NCI-H2081 (cell line): ENCODE measurements at places on chromosomes 7 and 10.

DNA sequence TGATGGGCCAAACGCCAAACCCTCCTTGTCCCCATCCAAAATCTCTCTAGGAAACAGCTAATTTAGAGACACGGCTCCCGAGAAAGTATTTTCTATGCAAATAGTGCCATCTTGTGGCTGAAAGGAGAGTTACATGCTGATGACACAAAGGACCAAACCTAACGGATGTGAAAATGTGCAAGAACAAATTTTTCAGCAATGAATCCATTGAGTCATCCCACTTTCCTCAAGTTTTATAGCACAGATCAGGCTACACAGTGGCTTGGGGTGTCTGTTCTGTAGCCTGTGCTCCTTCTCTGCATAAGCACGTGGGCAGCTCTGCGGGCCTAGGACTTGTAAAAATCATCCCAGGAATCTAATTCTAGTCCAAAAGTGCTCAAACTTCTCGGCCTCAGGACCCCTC lies 154.8 kb upstream of the PRR15 start:
- peak; percentile 90 for DNase-seq

DNA sequence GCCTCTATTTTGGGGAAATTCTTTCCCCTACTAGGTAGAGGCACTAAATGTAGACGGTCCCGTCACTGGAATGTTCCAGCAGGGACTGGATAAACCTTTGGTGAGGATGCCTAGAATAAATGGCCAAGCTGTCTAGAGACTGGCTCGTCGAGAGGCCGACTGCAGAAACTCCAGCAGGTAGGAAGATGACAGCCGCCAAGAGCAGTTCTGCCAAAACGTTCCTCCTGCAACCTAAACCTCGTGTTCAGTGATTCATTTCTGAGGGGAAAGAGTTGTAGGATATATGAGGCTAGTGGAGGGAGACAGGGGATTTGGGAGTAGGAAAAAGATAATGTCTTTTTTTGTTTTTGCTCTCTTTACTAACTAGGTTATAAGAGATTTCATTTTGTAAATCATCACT lies 184.7 kb upstream of the GDF10 start:
- DNase-seq, result no peak

DNA sequence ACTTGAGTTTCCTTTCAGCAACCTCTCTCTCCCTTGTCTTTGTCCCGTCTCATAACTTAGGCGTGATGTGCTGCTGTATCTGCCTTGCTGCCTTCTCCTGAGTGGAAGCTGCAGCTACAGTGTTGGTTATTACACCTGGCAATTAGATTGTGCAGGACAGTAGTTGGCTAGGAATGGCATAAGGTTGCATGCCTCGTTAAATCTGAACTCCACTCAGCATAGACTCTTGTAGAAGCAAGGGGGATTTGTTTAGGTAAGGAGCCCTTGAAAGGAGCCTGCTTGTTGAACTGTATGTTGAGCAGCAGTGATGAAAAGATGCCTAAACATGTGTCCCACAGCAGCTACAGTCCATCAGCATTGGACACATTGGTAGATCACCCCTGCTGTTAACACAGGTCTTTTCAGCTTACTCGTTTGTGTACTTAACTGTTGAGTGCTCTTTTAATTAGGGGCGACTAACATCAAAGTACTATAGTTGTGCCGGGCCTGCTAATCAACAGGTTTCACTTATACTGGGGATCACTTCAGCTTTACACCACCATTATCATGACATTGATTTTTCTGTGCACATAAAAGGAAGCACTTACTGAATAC lies 225.0 kb downstream of the AUTS2 start:
- DNase-seq, result no peak

DNA sequence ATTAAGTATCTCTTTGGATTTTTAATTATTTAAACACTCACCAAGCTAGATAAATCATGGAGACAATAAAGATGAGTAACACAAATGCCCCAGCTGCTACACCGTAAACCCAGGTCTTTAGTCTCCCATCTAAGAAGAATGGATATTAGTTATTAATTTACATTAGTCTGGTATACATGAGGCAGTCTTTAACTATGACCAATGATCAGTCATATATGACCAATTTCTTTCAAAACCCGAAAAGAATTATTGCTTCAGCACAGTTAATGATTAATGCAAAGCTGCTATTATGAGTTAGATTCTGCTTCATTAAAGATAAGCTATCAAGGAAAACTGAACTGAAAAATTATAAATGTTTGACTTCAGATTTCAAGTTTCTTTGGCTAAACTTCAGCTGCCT lies 402.9 kb downstream of the PHF14 start:
- no peak for DNase-seq

DNA sequence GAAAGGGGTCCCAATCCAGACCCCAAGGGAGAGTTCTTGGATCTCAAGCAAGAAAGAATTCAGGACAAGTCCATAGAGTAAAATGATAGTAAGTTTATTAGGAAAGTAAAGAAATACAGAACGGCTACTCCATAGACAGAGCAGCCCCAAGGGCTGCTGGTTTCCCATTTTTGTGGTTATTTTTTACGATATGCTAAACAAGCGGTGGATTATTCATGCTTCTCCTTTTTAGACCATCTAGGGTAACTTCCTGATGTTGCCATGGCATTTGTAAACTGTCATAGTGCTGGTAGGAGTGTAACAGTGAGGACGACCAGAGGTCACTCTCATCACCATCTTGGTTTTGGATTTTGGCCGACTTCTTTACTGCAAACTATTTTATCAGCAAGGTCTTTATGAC lies 1033.4 kb downstream of the SORCS3 start:
- no peak for DNase-seq

DNA sequence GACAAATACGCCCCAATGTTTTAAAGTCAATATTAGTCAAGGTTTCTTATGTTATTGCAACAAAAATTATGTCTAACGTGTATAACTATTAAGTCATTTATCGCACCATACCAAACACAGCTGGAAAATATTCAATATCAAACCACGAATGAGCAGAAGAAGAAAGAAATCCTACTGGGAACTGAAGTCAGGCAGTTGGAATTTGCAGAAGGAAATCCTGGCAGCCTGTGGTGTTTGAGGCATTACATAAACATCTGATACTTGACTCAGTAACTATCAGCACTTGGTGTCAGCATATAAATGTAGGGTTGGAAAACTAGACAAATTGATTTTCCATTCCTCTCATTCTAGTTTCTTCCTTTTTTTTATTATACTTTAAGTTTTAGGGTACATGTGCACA lies 83.4 kb upstream of the NUPR2 start:
- no peak for DNase-seq

DNA sequence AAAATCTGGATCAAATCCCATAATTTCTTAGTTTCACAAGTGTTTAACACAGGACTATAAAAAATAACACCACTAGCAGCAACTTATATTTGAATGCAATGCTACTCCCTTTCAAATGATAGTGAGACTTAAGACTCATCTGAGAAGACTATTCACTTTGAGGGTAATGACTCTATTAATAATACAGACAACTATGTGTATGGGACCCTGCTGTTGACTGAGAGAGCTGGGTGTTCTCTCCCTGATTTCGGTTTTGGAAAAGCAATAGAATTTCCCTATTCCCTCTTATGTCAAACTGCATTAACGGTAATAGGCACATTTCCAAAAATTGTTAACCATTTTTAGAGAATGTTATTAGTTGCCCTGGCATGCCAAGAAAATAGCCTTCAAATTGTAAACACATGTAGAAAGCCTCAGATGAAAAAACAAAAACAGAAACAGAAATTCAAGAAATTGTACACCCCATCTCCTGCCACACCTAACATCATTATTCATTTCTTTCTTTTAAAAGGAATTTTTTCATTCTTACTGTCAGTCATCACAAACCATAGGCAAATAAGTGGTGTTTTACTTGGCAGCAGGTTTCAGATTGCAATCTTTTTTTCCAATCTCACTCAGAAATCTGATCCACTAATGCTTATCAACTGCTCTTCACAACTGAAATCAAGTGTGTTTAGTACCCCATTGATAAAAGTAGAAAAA lies 153.7 kb downstream of the TFPI2 start:
- DNase-seq, result no peak

DNA sequence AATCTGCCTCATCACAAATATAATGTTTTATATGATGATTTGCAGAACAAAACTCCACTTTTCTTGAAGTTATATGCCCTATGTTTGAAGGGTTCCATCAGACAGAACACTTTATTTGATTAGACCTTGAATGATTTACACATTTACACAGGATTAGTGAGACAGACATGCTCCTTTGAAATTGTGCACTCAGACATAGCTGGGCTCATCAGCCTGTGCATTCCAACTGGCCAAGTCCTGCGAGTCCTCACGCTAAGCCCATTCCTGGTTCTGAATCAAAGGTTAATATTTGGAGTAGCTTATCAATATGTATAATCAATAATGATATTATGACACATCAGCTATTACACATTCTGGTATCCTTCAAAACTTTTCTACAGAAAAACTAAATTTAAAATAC lies 173.6 kb downstream of the MBL2 start:
- DNase-seq, result no peak

DNA sequence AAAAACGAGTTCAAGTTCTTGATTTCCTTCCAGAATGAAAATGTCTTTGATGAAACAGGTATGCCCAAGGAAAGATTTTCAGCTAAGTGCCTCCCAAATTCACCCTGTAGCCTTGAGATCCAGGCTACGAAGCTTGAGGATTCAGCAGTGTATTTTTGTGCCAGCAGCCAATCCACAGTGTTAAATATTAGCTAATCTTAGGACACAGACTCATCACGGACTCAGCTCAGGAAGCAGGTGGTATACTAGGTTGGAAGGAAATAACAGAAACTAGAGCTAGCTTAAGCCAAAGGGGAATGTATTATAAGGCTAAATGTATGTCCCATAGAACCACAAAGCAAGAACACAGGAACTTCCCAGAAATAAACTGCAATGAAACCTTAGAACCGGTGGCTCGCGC lies 151.0 kb upstream of the PRSS1 start:
- DNase-seq, result no peak

GRCh38 chr7:2237109-2237602 lies 4.4 kb upstream of the MAD1L1 start:
- DNase-seq, result no peak

- DNase-seq, result no peak
Observed at GRCh38 chr7:107877731-107878382, 13.1 kb upstream of the DLD start.

GRCh38 chr10:6103591-6103990 lies 14.8 kb downstream of the RBM17 start:
- no peak for DNase-seq

DNA sequence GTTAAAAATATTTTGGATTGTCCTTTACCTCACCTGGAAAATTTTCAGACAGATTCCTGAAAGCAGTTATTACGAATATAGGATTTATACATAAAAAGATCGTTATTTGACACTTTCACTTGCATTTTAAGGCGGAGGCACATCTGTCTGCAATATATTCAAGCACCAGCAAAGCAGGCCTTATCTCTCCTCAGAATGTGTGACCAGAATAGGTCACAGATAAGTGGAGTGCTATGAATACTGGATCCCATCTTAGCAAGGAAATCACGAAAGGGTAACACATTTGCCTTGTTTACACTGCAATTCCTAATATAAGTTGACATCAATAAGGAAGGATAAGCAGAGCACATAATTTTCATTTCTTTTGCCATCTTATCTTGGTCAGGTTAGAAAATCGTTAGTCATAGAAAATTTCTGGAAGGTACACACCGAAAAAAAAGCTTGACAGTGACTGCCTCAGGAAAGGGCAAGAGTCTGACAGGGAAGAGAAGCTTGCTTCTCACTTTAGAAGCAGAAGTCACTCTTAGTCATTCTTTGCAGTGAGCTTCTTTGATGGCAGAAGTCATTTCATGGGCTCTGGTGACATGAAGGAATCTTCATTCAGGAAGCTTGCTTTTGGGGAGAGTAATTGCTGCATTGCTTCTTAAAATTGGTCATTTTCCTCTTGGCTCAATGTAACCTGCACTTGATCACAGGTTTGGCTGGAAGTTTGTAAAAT lies 98.1 kb upstream of the STK17A start:
- DNase-seq, result no peak

- DNase-seq, result no peak
Observed at GRCh38 chr7:48107926-48108472, 18.9 kb downstream of the UPP1 start.

DNA sequence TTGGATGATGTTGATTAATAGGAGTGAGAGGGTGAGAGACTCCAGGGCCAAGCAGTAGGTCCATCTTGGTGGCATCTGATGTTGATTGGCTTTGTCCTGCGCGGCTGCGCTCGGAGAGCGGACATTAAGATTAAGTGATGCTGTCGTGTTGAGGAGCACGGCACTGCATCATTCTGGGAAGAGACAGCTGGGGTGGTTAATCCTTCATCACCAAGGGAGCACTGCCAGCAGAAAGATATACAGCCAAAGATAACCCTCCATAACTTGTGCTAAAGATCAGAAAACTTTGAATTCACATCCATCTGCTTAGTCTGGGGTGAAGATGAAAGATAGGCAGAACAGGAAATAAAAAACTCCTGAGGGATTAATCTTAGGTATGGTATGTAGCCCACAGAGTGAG lies 208.3 kb downstream of the LRMDA start:
- DNase-seq, result no peak

- no peak for DNase-seq
Observed at GRCh38 chr10:44757551-44758205, 153.5 kb upstream of the TMEM72 start.

GRCh38 chr10:4768416-4768815 lies 57.6 kb upstream of the AKR1E2 start:
- no peak for DNase-seq

- no peak for DNase-seq
Observed at GRCh38 chr10:48632166-48632565, 27.3 kb upstream of the ARHGAP22 start.

DNA sequence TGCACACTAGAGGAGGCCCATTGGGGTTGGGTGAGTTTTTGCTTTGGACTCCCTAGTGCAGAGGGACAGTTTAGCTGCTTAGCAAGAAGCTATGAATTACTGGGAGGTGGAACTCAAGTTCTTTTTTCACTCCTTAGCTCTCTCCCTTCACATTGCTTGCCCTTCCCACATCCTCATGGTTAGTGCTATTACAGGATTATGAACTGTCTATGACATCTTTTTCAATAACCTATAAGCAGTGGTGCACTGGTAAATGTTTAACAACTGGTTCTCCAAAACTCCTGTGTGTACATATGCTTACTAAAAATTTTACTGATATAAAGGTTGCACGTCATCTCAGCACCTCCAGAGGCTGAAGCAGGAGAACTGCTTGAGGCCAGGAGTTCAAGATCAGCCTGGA lies 6.2 kb downstream of the SSMEM1 start:
- DNase-seq, result no peak

GRCh38 chr7:16416289-16417282 lies 4.8 kb downstream of the CRPPA start:
- DNase-seq, result no peak
